Head of caudate nucleus (tissue), 42 donors: ENCODE measurements at places on chromosomes 2 and 18.

DNA sequence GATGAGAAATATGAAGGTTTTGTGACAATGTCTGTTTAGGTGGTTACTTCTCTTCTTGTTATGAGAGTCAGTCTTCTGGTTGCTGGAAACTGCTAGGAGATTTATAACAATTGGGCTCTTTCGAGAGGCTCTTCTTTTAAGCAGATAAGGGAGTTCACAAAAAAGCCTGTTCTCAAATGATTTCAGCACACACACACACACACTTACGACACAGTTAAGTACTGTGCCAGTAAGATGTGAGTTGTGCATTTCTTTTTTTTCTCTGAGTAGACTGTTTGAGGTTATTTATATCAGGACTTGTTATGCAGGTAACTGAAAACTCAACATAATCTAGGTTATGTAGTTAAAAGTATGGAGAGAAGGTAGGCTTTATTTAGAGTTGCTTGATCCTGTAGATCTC is 49.8 kb downstream of the MSH2 start:
- no peak for DNase-seq

DNA sequence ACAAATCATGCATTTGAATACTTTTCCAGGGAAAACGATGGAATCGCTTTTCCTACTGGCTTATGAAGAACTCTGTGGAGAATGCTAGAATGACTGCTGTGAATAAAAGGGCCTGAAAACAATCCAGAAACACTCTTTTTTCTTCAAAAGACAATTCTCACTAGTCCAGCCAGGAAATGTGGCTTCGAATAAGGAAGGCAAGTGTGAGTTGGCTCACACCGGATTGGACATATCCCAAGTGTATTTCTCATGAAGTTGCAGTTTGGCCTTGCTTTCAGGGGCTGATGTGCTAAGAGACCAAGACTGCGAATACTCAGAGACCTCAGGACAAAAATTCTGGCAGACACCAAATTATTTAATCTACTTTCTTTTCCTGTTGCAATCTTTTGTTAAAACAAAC is 54.1 kb downstream of the FIGN start:
- DNase-seq: no peak

GRCh38 chr2:202933139-202933510 is 21.1 kb downstream of the CARF start:
- no peak for DNase-seq

- no peak for DNase-seq
Measured at GRCh38 chr2:126908721-126909177, 10.1 kb downstream of the TEX51 start.

DNA sequence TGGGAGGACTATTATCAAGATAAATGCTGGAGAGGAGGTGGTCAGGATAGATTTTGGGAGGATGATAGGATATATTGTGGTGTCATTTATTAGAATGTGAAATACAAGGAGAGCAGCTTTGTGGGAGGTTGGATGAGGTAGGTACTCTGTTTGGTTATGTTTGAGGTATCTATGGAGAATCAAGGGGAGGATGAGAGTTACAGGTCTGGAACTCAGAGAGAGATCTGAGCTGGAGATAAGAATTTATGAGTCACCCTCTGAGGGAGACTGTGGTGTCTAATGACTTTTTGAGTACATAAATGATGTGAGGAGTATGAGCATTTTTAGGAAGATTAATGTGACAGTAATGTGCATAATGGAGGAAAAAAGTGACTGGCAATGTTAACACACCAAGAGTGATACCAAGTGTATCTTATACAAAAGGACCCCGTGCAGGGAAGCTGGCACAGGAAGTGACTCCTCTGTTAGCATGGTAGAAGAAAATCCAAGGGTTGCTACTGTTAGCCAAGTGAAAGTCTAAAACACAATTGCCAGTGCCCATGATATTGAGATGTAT is 48.2 kb downstream of the CRIM1 start:
- DNase-seq: no peak

DNA sequence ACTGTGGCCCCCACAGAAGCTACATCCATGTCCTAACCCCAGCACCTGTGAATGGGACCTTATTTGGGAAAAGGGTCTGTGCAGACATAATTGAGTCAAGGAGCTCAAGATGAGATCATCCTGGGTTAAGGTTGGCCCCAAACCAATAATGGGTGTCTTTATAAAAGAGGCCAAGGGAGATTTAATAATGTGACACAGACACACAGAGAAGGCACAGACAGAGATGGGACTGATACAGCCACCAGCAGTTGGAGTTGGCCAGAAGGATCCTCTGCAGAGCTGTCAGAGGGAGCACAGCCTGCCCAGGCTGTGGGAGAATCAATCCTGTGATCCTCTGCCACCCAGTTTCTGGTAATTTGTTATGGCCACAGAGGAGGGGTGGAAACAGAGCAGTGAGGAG is 26.0 kb downstream of the SNORC start:
- DNase-seq: no peak

- no peak for DNase-seq
Measured at GRCh38 chr2:16960579-16960978, 294.9 kb upstream of the CYRIA start.

DNA sequence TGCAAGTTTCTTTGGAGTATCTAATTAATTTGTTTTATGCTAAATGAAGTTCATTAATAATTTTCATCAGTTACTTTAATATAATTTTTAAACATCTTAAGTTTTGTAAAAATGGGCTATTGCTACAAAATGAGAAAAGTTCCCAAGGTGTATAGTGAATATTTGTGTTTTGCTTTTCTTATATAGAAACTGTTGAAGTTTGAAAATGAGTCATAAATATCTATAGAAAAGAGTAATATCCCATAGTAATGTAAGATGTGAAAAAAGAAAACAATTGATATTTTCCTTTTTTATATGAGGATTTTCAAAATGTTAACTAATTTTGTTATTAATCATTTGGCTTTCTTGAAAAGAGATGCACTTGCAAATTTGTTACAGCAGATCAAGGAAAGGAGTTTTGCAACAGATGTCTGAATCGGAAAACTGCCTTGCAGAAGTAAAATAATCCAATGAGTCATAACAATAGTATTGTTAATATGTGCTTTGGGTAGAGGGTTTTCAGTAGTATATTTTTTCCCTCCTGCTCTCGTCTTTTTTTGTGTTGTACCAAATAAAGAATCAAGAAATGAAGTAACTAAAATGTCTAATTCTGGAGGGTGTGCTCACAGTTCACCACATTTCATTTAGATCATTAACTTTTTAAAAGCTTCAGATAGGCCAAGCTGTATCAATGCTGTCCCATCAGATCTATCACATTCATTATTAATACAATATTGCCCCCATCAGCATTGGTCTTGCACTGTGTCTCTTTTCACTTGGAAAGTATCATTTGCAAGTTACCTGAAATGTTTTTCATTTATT is 15.5 kb downstream of the DUSP19 start:
- DNase-seq: no peak

GRCh38 chr2:183000846-183001245 is 37.4 kb downstream of the NCKAP1 start:
- DNase-seq: no peak

DNA sequence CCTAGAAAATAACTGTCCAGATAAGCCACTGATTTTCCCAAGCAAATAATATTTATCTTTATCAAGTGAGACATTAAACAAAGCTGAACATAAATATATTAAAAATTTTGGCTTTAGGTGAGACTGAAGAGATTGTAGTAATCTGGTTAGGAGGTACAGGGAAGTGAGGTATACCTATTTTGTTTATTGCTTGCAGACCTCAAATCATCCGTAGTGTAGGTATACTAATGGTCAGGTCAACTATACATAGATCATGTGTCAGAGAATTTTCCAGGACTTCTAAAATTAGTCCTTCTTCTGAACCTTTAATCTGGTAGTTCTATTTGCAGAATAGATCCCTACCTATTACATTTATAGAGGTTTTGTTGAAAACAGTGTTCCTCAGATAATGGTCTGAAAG is 41.5 kb downstream of the SP140 start:
- DNase-seq: no peak

- DNase-seq: peak; percentile 26
Measured at GRCh38 chr2:137659616-137660015, 304.7 kb upstream of the HNMT start.

- DNase-seq: no peak
Measured at GRCh38 chr18:33682436-33682835, 104.4 kb downstream of the ASXL3 start.

DNA sequence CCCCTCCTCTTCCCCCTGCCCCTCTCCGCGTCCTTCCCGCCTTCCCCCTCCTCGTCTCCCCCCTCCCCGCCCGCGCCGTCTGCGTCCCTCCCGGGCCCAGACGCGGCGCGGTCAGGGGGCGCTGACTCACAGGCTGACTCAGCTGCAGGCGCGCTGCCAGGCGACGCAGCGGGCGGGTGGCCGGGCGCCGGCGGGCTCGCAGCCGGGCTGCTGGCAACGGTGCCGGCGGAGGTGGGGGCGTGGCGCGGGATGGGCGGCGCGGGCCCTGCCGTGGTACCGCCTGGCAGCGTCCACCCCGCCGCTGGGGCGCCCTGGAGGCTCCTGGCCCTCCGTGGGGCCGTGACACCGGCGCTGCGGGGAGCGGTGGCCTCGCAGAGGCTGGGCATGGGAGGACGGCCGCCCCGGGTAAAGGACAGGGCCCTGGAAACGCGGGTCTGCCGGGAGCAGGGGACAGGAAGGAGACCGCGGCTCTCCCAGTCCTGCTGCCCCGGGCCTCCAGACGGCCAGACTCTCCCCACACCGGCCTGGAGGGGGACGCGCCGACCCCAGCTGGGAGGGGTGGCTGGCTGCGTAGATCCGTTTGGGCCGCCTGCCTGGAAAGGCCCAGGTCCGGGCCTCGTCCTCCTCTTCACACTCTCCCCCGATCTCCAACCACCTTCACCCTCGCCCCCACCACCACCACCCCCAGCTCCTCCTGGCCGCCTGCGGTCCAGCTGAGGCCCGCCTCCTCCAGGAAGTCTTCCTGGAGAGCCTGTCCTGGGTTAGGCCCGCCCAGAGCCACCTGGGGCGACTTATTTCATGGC is 10.0 kb upstream of the PROC start:
- peak; percentile 92 for DNase-seq

DNA sequence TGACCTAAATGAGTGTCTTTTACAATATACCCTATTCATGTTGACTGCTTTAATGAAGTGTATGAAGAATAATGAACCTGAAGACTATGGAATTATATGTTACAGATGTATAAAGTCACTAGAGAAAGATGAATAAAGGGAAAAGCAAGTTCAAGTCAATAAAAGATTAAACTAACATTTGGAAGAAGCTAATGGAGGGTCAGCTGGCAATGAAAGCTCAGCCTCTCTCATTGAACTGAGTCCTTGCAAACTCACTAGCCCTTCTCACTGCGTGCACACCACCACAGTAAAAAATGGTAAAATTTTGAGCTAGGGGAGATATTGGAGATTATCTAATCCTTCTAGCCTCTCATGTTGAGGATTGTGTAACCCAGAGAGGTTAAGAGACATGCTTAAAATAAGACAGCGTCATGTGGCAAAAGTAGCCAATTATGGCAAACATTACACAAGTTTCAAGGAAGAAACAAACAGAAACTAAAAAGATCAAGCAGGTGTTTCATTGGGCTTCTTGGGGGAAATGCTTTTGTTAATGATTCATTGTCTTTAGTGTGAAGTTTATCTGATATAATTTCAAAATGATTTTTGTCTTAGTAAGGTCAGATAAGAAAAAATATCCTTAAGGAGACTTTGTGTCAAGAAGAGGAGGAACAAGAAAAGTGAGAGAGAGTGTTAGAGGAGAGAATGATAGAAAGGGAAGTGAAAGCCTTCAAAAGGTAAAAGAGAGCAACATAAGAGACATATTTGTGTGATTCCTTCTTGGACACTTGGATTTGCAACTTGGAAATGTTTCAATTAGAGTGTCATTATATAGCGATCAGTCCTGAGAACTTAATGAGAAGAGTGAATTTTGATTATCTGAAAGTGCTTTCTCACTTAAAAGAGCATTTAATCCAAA is 893.7 kb upstream of the FAM98A start:
- no peak for DNase-seq

- DNase-seq: no peak
Measured at GRCh38 chr2:183996825-183997793, 601.2 kb upstream of the ZNF804A start.

- no peak for DNase-seq
Measured at GRCh38 chr18:49757513-49758262, 55.6 kb downstream of the ACAA2 start.

DNA sequence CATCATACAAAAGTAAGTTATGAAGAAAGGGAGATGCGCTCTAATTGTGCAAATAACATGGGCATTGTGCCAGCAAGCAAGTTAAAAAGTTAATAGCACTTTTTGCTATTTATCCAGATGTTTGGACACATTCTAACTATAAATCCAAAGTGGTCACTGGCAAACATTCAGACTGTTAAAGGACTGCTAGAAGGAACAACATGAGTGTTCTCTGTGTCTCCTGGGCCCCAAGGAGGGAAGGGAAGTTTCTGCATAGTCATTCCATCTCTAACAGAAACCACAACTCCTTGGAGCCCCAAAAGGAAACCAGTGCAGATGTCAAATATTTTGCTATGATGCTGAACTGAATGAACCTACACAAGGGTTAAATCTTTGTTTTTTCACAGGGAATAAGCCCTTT is 213.3 kb upstream of the HNRNPA3 start:
- no peak for DNase-seq

- no peak for DNase-seq
Measured at GRCh38 chr2:136874258-136874657, 108.9 kb downstream of the THSD7B start.

GRCh38 chr18:9348079-9348671 is 13.6 kb downstream of the TWSG1 start:
- no peak for DNase-seq

DNA sequence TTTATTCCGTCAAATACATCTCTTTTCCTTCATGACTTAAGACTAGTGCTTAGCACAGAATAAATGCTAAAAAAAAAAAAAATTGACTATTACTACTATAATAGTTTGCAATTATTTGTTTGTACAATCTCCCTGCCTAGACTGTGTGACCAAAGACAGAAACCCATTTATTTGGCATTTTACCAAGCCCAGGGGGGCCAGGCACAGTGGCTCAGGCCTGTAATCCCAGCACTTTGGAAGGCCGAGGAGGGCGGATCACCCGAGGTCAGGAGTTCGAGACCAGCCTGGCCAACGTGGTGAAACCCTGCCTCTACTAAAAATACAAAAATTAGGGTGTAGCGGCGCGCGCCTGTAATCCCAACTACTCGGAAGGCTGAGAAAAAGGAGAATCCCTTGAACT is 1.4 kb downstream of the ASB3 start:
- DNase-seq: no peak

DNA sequence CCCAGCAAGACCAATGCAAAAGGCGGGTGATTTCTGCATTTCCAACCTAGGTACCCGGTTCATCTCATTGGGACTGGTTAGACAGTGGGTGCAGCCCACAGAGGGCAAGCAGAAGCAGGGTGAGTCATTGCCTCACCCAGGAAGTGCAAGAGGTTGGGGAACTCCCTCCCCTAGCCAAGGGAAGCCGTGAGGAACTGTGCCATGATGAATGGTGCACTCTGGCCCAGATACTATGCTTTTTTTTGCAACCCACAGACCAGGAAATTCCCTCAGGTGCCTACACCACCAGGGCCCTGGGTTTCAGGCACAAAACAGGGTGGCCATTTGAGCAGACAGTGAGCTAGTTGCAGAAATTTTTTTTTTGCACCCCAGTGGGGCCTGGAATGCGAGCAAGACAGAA is 662.6 kb upstream of the ACVR2A start:
- no peak for DNase-seq
